ENCODE measurements at places on chromosomes 6 and 20. TPM values are rescaled to one million over a fixed set of nuclear protein-coding genes. Genes with fewer than 3 reads are reported as not detected.

- DNase-seq: no peak
- H3K36me3 ChIP-seq: no peaks in the 10 kb centered on the region
- H3K27me3 ChIP-seq: no peaks in the 10 kb centered on the region
- no peak overlapping the region for H3K4me3 ChIP-seq
Measured at GRCh38 chr6:134080171-134080795, 27.9 kb upstream of the SLC2A12 start.

- H3K27ac ChIP-seq: no peak overlapping the region
- peaks cover 9% of the 10 kb centered on the region for H3K27me3 ChIP-seq
- H3K4me3 ChIP-seq: no peak overlapping the region
- DNase-seq: no peak
Measured at GRCh38 chr6:12185081-12185673, 105.0 kb upstream of the EDN1 start.

- no peak for DNase-seq
- H3K4me1 ChIP-seq: peaks cover 20% of the 10 kb centered on the region
- no peak overlapping the region for H3K27ac ChIP-seq
- no peaks in the 10 kb centered on the region for H3K27me3 ChIP-seq
- H3K4me3 ChIP-seq: no peak overlapping the region
Measured at GRCh38 chr20:34311118-34312023, 8.2 kb upstream of the AHCY start.

GRCh38 chr6:40409716-40410397 lies 177.3 kb downstream of the LRFN2 start:
- H3K4me1 ChIP-seq: no peaks in the 10 kb centered on the region
- no peak overlapping the region for H3K4me3 ChIP-seq
- no peaks in the 10 kb centered on the region for H3K36me3 ChIP-seq
- H3K27ac ChIP-seq: no peak overlapping the region
- H3K27me3 ChIP-seq: peaks cover 57% of the 10 kb centered on the region

DNA sequence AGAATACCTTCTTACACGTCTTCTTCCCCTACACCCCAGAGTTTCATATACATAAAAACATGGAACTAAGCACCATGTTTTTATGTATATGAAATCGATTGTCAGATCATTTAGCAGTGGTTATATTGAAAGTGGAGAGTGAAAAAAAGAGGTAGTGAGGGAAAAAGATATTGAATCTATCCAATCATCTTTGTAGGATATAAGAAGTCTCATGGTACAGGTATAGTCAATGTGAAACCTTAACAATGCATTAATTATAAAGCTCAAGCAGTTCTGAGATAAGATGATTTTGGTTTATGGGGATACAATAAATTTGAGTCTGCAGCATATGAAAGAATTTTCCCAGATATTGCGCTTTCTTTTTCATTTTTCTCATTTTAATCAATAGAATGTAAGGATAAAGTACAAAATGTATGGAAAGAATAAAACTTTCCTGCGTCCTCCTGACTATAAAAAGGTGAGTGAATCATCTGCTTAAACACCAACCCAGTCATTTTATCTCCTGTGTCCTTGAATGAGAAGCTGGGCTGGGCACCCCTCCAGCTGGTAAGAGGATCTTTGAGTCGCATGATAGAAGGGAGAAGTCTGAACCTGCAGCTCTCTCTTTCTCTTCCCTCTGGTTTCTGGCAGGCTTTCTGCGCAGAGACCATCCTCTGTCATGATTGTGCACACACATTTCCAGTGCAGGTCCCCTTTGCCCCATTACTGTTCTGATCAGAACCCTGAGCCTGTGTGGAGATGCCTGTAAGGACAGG lies 28.1 kb upstream of the AKIRIN2 start:
- H3K36me3 ChIP-seq: no peaks in the 10 kb centered on the region
- peaks cover 4% of the 10 kb centered on the region for H3K4me1 ChIP-seq
- H3K27ac ChIP-seq: no peak overlapping the region

DNA sequence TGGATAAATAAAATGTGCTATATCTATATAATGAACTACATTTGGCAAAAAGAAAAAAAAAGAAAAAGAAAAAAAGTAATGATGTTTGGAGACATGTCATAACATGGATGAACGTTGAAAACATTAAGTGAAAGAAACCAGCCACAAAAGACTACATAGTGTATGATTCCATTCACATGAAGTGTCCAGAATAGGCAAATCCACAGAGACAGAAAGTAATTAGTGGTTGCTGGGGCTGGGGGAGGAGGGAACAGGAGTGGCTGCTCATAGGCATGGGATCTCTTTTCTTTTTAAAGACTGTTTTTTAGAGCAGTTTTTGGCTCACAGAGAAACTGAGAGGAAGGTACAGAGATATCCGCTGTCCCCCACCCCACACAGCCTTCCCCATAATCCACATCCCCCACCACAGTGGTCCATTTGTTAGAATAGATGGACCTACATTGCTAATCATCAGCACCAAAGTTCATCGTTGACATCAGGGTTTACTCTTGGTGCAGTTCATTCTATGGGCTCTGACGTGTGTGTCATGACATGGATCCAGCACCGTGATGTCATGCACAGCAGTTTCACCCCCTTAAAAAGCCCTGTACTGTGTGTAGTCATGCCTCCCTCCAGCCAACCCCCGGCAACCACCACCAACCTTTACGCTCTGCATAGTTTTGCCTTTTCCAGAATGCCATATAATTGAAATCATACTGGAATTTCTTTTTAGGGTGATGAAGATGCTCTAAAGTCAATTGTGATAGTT lies 240.9 kb upstream of the RREB1 start:
- H3K27ac ChIP-seq: no peak overlapping the region
- H3K27me3 ChIP-seq: no peaks in the 10 kb centered on the region
- peaks cover 5% of the 10 kb centered on the region for H3K4me1 ChIP-seq
- DNase-seq: no peak

The BPIFB1 gene
- total RNA-seq: not detected

The KATNA1 gene
- 33.9 TPM for total RNA-seq

The BEND3 gene
- 8.4 TPM for total RNA-seq

DNA sequence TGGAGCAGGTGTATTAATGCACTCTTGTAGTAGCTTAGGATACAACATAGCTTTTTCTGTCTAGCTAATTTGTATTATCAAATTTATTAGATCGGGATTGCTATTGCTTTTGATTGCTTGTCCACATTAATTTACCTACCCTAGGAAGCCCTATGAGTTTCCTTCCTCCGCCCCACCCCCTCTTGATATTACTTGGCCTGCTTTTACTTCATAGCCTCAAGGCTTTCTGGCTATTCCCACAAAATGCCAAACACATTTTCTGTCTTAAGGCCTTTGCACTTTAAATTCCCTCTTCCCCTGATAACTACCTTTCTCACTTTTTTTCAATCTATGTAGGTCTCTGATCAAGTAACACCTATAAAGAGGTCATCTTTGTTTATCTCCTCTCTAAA lies 99.1 kb upstream of the PRSS16 start:
- DNase-seq: no peak
- H3K27ac ChIP-seq: peak overlapping the region; percentile 94

DNA sequence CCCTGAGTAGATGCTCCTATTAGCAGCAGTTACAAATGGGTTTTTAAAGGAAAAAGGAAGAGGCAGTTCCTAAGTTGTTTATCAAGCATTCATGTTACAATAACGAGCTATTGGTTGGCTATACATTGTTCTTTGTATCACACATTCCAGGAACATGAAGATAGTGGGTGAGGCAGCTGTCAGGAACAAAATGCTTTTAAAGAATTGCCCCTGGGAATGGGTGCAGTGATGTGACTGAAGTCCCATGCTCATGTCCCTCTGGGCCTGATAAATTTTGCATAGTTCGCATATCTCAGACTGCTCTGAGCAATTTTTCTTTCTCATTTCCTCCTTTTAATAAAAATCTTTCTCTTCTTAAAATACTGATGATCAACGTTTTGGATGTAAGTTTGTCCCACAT lies 3.7 kb downstream of the ENPP1 start:
- no peak for DNase-seq
- peaks cover 7% of the 10 kb centered on the region for H3K27me3 ChIP-seq
- H3K4me1 ChIP-seq: peaks cover 9% of the 10 kb centered on the region
- no peak overlapping the region for H3K4me3 ChIP-seq
- H3K27ac ChIP-seq: no peak overlapping the region

GRCh38 chr6:3355011-3355357 lies 96.2 kb downstream of the PSMG4 start:
- peak; percentile 78 for DNase-seq
- peak overlapping the region; percentile 96 for H3K27ac ChIP-seq
- H3K27me3 ChIP-seq: no peaks in the 10 kb centered on the region
- H3K36me3 ChIP-seq: no peaks in the 10 kb centered on the region

DNA sequence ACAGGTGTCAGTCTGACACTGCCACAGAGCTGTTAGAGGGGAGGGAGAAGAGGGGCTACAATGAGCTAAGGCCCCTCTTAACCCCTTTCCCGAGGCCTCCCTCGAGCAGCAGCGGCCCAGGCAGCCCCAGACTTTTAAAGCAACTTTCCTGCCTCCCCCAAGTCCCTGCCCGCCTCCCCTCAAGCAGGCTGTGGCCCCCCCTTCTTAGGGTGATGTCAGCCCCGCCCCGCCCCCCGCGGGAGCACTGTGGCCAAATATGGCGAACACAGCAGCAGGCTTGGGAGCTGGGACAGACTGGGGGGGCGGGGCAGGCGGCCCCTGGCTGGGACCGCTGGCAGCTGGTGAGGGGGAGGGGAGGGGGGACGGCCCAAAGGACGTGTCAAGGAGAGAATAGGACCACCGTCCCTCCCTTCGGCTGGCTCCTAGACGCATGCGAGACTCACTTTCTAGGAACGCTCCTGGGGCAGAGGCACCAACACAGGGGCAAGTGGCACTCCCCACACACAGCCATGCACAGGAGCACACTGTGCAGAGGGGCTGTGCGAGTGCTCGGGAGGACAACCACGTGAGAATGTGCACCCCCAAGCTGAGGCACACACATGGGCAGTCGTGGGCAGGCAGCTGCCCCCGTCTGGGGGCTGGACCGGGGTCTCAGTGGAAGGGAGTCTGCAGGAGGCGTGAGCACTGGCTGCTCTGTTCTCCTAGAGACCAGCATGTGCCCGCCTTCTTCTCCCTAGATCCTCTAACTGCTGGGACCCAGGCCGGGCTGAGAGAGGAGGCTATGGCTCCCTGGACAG lies 6.7 kb downstream of the TEAD3 start:
- H3K4me3 ChIP-seq: no peak overlapping the region
- peak; percentile 85 for DNase-seq
- H3K27me3 ChIP-seq: no peaks in the 10 kb centered on the region
- peak overlapping the region; percentile 67 for H3K27ac ChIP-seq
- peaks cover 53% of the 10 kb centered on the region for H3K4me1 ChIP-seq

- no peaks in the 10 kb centered on the region for H3K27me3 ChIP-seq
- H3K4me3 ChIP-seq: no peak overlapping the region
- H3K4me1 ChIP-seq: no peaks in the 10 kb centered on the region
Measured at GRCh38 chr20:14992153-14992552, 654.7 kb upstream of the FLRT3 start.

The PTCRA gene
- not detected for total RNA-seq

DNA sequence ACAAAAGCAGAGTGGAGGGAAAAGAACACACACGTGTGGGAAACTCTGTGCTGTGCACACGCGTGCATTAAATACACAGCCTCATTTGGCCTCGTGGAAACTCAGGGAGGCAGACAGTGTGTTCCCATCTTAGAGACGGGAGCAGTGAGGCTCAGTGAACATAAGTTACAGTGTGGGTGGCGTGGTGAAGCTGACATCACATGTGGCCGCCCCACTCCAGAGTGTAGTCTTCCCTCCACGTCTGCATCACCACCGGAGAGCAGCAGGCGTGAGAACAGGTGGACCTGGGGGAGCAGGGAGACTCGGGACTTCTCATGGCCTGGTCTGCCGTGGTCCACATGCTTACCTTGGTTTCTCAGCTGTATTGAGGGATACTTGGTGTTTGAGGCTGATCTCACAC lies 51.7 kb downstream of the THBS2 start:
- H3K4me3 ChIP-seq: no peak overlapping the region
- H3K27me3 ChIP-seq: peaks cover 35% of the 10 kb centered on the region
- H3K27ac ChIP-seq: no peak overlapping the region
- H3K4me1 ChIP-seq: no peaks in the 10 kb centered on the region

- H3K4me1 ChIP-seq: no peaks in the 10 kb centered on the region
- DNase-seq: no peak
- H3K36me3 ChIP-seq: peaks cover 14% of the 10 kb centered on the region
- H3K27me3 ChIP-seq: no peaks in the 10 kb centered on the region
- no peak overlapping the region for H3K4me3 ChIP-seq
- no peak overlapping the region for H3K27ac ChIP-seq
Measured at GRCh38 chr20:25318471-25319240, 70.8 kb downstream of the PYGB start.

DNA sequence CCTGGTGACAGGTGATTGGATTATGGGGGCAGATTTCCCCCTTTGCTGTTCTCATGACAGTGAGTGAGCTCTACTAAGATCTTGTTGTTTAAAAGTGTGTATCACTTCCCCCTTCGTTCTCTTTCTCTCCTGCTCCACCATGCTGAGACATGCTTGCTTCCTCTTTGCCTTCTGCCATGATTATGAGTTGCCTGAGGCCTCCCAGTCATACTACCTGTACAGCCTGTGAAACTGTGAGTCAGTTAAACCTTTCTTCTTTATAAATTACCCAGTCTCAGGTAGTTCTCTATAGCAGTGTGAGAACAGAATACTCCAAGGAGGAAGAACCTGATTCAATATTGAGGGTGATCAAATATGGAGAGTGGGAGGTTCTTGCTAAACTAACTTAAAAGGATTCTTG lies 724.9 kb downstream of the DOK5 start:
- H3K4me3 ChIP-seq: no peak overlapping the region
- no peaks in the 10 kb centered on the region for H3K4me1 ChIP-seq

The BRD2 gene
- total RNA-seq: 181 TPM

The FAM184A gene
- 13.6 TPM for total RNA-seq

DNA sequence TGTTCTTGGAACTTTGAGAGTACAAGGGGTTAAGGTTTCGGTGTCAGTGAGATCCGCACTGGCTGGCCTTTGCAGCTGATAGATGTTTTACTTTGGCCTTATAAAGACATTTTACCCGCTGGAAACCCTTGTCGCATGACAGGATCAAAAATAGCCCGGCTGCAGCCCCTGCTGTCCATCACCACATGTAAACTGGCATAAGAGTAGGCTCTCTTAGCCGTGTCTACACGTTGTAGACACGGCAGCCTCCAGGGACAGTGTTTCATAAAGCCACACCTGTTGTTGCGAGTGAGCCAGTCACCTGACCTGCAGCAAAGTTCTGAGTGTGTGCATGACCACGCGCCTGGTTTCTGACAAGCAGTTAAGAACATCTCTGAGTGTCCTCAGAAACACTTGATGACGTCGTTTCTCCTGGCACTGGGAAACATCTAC lies 8.5 kb downstream of the RBM24 start:
- no peak for DNase-seq
- H3K36me3 ChIP-seq: no peaks in the 10 kb centered on the region
- H3K4me1 ChIP-seq: peaks cover 3% of the 10 kb centered on the region

DNA sequence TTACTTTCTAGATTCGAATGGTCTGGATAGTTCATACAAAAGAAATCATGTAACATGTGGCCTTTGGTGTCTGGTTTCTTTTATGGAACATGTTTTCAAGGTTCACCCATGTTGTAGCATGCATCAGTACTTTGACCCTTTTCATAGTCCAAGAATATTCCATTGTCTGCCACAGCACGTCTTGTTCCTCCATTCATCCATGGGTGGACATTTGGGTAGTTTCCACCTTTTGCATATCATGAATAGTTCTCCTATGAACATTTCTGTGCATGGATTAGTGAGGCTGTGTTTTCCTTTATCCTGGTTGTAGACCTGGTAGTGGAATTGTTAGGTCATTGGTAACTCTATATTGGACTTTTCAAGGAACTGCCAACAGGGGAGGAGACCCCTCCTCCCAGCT lies 31.7 kb downstream of the GSTA3 start:
- H3K36me3 ChIP-seq: no peaks in the 10 kb centered on the region
- no peak overlapping the region for H3K27ac ChIP-seq
- H3K27me3 ChIP-seq: peaks cover 5% of the 10 kb centered on the region
